ENCODE measurements at places on chromosomes 13 and 19. TPM values are rescaled to one million over a fixed set of nuclear protein-coding genes. Genes with fewer than 3 reads are reported as not detected.

Gene CFD
- 57.0 TPM for total RNA-seq

Gene RFXANK
- 73.7 TPM for total RNA-seq

Gene GRIK5
- total RNA-seq: 2.6 TPM

Gene ZNF763
- total RNA-seq: 7.8 TPM

Gene ZNF525
- 9.3 TPM for total RNA-seq

Gene MUC16
- under 0.01 TPM for total RNA-seq

Gene ADGRE1
- 0.24 TPM for total RNA-seq

Gene RXFP2
- not detected for total RNA-seq

Gene DENND1C
- total RNA-seq: 2.8 TPM

Gene UNC13A
- total RNA-seq: 0.24 TPM

Gene CEACAM16
- total RNA-seq: not detected

- no peak for DNase-seq
Observed at GRCh38 chr19:6048348-6048747, 62.0 kb downstream of the RFX2 start.

DNA sequence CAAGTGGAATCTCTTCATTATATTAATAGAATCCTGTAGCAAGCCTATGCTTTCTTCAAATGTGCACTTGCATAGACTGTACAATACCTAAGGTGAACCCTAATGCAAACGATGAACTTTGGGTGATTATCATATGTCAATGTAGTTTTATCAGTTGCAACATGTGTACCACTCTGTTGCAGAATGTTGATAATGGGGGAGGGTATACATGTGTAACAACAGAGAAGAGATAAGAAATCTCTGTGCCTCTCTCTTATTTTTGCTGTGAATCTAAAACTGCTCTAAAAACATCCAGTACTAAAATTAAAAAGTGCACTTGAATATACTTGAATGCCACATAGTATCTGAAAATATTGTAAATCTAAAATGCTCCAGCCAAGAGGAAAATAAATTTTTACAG is 820.8 kb upstream of the MIR17HG start:
- DNase-seq: no peak

DNA sequence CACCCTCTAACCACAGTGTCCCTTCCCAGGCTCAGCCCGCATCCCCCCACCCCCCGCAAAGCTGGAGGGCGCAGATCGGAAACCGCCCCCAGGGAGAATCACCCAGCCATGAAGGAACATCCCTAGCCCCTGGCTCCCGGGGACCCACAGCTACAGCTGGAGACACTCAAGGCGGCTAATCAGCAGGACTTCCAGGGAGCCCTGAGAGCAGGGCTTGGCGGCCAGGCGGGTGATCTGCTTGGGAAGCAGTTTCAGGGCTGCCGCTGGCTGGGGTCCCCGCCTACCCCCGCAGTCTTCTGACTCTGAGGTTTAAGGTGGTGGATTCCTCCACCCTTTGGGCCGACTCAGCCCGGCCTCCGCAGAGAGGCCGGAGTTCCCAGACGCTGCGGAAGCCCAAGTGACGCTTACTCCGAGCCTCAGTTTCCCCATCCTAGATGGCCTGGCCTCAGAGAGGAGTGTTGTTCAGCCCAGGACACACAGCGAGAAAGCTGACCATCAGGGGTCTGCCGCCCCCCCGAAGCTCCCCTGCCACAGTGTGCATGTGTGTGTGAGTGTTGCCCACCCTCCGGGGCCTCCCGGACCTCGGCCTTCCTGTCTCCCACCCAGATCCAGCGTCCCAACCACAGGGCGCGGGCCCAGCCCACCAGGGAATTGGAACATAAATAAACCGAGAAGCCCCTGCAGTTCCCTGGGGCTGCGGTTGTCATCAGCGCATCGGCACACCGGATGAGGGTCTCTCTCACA is 9.8 kb downstream of the FUT6 start:
- DNase-seq: no peak

GRCh38 chr19:55373306-55373992 is 3.2 kb upstream of the TMEM190 start:
- DNase-seq: no peak

GRCh38 chr19:27709496-27709895 is 1503.5 kb downstream of the UQCRFS1 start:
- DNase-seq: no peak

GRCh38 chr19:46385636-46386035 is 27.7 kb downstream of the CCDC8 start:
- no peak for DNase-seq

DNA sequence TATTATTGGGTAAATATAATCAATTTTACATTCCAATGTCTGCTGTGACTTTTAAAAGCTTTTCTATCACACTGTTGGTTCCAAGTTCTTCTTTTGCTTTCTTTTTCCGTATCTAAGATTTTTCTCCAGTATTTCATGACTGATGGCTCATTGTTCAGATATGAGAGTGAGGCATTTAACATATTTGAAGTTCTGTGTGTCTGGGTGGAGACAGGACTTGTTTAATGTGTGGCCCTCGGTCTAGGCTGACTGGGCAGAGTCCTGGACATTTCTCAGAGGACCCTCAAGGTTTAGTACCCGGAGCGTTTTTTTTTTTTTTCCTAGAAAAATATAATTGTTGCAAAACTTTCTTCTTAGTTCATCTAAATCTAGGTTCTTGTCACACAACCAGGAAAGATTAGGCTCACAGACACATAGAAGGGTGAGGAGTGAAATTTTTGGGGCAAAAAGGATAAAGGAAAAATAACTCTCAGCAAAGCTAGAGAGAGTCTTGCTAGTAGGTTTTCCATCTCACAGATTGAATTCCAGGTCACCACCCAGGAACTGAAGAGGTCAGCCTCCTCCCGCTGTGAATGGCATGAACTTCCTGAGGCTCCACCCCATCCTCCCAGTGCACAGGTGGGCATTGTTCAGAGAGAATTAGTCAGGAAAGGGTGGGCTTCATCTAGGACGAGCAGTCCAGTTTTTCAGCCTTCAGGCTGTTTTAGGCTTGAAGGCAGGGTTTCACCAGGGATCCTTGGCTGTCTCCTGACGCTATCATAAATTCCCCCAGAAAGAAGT is 1002.4 kb upstream of the PCDH9 start:
- DNase-seq: no peak

GRCh38 chr13:30373727-30374126 is 48.6 kb upstream of the UBE2L5 start:
- DNase-seq: peak; percentile 40

- no peak for DNase-seq
Observed at GRCh38 chr19:6589711-6590257, 1.2 kb downstream of the CD70 start.

DNA sequence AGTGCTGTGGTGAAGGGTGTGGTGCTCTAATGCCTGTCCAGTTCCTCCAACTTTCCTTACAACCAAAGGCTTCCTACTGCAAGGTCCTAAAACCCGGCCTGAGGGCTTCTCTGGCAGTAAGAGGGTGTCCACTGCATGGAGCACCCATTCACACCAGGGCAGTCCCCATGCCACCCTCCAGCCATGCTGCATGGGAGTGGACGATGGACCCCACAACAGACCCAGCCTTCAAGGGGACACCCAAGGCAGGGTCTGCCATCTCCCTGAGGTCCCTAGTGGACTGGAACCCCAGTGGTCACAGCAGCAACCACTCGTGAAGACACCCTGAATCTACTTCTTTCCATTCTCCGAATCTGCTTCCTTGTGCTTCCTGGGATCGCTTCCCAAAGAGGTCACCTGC is 117.6 kb upstream of the SOX1 start:
- no peak for DNase-seq

DNA sequence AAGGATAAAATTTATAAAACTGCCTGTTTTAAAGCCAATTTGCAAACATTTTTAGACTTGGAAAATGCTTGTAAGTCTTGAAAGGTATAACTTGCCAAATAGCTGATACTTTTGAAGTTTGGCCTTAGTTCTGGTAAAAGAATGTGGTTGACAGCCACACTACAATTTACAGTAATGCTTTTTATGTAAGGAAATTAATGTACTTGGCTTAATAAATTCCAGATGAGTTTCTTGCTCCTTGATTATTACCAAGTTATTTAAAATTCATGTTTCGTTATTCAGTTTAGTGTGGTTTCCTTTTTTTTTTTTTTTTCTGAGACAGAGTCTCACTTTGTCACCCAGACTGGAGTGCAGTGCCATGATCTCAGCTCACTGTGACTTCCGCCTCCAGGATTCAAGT is 14.9 kb downstream of the LMO7 start:
- DNase-seq: no peak

DNA sequence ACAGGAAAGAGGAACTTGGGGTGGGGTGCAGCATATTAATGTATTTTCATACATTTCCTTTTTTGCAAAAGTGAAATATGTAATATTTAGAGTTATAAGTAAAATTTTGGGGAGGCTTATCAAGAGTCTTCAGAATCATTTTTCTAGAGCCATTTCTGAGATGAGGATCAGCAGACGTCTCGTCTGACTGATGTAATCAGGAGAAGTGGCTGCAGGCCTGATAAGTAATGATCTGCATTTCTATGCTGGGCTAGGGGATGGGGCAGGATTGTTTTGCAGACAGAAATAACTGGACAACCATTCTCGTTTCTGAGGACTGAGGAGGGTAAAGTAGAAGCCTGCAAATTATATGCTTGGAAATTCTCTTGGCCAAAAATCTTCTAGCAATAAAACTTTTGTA is 89.2 kb upstream of the ARGLU1 start:
- no peak for DNase-seq

- DNase-seq: no peak
Observed at GRCh38 chr13:30697177-30697953, 38.0 kb upstream of the ALOX5AP start.

DNA sequence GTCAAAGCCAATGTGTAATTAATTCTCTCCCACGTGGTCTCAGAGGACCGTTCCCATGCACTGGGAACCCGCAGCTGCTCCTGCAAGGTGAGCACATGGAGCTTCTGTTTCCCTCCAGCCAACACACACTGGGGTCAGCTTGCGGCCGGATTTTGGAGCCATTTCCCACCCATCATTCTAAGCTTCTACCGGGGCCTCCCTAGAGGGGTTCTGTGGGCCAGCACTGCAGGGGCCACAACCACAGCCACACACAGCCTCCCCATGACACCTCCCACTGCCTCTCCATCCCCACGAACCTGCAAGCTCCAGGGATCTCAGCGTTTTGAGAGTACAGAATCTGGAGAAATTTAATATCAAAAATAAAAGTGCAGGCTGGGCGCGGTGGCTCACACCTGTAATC is 120.7 kb upstream of the SOX1 start:
- no peak for DNase-seq

GRCh38 chr13:103324641-103325040 is 258.4 kb upstream of the SLC10A2 start:
- DNase-seq: no peak

GRCh38 chr13:41833201-41833600 is 127.7 kb downstream of the VWA8 start:
- no peak for DNase-seq

DNA sequence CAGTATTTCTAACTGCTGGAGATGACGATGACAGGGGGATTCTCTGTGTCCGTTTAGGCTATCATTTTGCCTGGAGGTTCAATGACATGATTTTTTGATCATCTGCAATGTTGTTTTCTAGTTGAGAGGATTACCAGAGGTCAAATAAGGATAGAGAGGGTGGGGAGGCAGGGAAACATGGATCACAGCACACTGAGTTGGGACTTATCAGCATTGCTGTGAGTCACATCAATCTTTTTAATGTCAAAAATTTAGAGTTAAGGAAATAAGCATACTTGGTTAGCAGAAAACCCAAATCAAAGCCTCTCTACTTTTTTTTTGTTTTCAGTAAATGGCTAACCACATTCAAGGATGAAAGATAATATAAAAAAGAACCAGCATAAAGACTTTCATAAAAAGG is 43.0 kb upstream of the CSNK1A1L start:
- DNase-seq: no peak

- DNase-seq: no peak
Observed at GRCh38 chr13:66640231-66640630, 589.9 kb downstream of the PCDH9 start.

DNA sequence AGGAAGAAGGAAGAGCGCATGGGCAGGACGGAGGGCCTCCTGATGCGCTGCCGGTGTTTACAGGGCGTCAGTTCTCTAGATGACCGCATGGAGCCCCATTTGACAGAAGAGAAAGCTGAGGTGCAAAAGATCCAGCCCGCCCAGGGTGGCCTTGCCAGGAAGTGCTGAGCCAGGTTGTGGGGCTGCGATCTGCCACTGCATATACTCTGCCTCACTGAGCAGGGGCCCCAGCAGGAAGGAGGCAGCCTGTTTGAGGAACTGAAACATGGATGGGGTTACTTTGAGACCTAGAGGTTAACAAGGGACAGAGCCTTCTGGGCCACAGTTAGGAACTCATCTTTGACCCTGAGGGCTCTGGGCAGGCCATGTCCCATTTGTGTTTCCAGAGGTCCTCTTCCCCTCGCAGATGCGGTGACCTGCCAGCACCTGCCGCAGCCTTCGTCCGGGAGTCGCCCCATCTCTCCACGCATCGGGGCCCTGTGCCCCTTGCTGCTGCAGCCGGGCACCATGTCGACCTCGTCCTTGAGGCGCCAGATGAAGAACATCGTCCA is 3.2 kb downstream of the EPN1 start:
- peak; percentile 63 for DNase-seq

DNA sequence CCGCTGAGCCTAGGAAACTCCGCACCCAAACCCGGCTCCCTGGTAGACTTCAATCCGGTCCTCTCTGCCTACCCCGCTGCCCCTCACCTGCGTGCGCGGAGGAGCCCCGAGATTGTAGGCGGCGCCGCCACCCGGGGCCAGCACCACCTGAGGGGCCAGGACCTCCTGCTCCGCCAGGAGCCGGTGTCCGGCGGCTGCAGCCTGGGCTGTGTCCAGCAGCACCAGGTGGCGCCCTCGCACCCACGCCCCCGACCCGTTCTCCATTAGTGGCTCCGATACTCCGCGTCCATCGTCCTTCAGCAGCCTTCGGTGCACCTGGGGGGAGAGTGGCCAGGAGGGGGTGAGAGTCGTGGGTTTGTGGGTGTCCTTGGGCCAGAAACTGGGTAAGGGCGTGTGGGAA is 18.5 kb downstream of the MAN2B1 start:
- DNase-seq: no peak

- no peak for DNase-seq
Observed at GRCh38 chr13:109647053-109647452, 139.3 kb downstream of the IRS2 start.

DNA sequence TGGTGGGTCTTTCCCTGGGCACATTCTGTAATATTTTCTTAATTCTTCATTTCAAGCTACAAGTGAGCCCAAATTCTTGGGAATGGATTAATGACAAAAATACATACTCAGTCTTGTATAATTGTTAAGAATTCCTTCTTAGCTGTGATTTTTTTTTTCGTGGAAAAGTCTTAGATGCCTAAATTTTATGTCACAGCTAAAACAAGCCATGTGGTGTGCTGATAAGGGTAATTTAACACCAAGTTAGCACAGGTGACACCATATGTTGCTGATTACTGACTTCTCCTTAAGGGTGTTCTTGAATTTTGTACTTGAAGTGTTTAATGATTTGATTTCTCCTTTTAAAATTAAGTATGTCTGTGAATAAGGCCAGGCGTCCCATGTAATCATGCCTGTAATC is 29.3 kb downstream of the WDFY2 start:
- no peak for DNase-seq

All from left colon (tissue), 2 donors.